Right kidney (tissue), 9 donors: ENCODE measurements at places on chromosomes 6 and 20.
A peak's percentile ranks its signal among the peaks of the same experiment; 100 is the strongest.

DNA sequence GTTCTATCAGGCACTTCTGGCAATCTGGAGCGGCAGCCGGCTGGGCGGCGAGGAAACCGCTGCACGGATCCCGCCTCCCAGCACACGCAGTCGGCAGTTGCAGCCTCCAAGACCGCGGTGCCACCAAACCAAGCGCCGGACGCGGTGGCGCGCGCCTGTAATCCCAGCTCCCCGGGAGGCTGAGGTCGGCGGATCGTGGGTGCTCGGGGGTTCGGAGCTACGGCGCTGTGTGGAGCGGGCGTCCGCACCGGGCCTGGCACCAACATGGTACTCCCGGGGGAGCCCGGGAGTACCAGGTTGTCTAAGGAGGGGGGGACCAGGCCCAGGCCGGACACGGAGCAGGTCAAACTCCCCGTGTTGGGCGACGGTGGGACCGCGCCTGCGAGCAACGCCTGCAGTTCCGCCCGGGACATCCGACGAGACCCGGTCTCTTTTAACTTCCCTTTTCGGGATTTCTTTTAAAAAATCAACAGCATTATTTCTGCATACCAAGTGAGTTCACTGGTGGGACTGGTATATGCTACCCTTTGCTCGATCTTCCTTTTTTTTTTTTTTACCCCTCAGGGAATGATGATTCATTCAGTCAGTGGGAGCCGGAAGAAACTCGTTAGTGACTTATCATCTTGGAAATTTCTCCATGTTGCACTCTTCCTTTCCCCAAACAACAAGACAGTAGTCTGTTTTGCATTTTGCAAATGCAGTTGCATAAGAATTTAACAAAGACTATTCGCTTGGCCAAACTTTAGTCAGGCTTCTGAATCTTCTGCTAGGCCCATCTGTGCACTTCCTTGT, 27.6 kb downstream of the ZNF311 start:
- DNase-seq: no peak

DNA sequence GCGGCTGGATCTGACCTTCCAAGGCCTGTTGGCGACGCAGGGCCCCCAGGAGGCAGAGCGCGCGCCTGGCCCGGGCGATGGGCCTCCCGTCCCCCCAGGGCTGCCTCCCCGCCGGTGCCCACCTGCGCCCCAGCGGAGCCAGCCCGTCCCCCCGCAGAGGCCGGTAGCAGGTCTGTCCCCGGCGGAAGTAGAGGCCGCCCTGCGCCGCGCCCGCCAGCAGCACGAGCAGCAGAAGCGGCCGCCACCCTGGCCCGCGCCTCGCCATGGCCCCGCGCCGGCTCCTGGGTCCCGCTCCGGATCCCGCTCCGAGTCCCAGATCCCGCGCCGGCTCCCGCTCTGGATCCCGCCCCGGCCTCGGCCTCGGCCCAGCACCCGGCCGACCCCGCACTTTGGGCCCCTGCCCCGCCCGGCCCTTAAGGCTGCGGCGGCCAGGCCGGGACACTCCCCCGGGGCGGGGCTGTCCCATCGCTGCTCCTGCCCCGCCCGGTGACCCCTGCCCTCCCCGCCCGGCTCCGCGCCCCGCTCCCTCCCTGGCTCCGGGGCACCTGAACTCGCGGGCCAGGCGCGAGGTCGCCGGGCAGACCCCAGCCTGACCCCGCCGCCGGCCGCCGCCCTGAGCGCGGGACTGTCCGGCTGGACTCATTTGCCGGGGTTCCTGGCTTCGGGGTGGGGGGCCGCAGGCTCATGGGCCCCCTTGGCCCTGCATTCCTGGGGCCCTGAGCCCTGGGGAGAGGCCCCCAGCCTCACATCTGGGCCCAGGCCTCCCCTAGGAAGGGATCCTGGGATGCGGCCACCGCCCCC, at the start of gene CTSZ:
Gene CTSZ (minus strand): TSS at position 391 of the 801 bp plus-strand sequence. CDS start 126 bp downstream, at position 265.
- DNase-seq: peak; percentile 71

DNA sequence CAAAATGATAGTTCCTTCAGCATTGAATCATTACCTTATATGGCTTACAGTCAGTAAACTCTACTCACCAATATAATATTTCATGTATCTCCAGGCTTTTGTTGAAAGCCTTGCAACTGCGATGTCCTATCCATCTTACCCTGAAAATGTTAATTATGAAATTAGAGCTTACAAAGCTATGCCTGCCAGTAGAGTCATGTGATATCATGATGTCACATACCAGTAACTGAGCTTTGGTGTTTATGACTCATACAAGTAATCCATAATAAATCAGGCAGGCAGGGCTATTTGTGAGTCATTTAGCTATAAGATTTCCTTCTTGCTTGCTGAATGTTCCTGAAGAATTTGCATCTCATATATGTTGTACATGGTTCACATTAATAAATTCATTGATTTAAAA, 44.9 kb upstream of the FAM83B start:
- DNase-seq: no peak

- DNase-seq: peak; percentile 86
These were observed at the start of gene TPBG for GRCh38 chr6:82363428-82364086. Gene TPBG (plus strand): TSS chr6:82363817. CDS start chr6:82364962, 1,145 bp downstream.

DNA sequence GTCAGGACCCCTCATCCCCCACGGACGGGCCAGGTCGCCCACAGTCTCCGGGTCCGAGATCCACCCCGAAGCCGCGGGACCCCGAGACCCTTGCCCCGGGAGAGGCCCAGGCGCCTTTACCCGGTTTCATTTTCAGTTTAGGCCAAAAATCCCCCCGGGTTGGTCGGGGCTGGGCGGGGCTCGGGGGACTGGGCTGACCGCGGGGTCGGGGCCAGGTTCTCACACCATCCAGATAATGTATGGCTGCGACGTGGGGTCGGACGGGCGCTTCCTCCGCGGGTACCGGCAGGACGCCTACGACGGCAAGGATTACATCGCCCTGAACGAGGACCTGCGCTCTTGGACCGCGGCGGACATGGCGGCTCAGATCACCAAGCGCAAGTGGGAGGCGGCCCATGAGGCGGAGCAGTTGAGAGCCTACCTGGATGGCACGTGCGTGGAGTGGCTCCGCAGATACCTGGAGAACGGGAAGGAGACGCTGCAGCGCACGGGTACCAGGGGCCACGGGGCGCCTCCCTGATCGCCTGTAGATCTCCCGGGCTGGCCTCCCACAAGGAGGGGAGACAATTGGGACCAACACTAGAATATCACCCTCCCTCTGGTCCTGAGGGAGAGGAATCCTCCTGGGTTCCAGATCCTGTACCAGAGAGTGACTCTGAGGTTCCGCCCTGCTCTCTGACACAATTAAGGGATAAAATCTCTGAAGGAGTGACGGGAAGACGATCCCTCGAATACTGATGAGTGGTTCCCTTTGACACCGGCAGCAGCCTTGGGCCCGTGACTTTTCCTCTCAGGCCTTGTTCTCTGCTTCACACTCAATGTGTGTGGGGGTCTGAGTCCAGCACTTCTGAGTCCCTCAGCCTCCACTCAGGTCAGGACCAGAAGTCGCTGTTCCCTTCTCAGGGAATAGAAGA, 978 bp downstream of the HLA-A start:
- DNase-seq: peak; percentile 38

DNA sequence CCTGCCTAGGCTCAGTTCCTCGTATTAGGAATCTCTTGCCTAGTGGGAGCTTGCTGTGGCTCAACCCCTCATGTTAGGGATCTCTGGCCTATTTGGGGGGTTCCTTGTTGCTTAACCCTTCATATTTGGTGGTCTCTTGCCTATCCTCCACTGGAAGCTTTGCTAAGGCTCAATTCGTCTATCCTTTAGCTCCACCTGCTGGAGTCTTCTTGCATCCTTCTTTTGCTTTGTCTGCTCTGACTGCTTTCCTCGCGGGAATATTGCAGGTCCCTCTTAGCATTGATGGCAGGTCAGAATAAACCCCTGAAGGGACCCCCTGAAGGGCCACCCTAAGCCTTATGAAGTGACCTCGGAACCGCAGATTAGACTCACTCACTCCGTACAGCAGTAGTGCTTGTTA, 203.0 kb upstream of the TBX18 start:
- DNase-seq: no peak
